ENCODE measurements at places on chromosomes 7 and 10.

DNA sequence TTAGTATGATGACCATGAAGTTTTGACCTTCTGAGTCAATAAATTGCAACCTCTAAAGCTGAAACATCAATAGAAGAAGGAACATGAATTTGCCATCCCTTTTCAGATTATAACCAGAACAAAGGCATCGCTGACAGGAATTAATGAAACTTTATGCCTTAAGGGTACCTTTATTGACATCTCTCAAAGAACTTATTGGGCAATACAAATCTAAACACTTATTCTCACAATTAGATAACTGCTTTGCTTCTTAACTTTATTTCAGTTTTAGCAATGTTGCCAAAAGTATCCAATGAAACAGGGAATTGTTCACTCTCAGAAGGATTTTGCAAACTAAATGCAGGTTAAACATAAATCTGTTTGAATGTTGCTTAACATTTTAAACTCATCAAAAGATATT is 116.0 kb downstream of the ELAPOR2 start:
- no peak for DNase-seq

GRCh38 chr7:53358269-53358668 is 322.8 kb downstream of the POM121L12 start:
- no peak for DNase-seq

DNA sequence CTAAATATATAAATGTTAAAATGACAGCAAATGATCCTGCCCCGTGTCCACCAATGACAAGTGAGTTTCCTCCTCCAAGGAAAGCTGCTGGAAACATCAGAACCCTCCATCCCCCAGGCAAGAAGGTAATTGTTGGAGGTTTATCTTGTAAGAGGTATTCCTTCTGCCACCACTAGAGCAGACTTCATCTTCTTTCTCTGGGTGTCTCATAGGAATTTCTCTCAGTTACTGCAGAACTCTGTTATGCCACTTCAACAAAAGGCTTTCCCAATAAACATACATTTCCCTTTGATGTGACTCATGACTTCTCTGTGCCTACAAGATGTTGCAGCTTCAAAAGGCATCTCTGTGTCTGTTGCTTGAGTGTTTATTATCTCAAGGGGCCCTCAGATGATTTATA is 279.1 kb downstream of the BMPER start:
- no peak for DNase-seq

GRCh38 chr10:123743441-123744223 is 77.5 kb downstream of the GPR26 start:
- no peak for DNase-seq

GRCh38 chr10:5720182-5720581 is 35.5 kb downstream of the TASOR2 start:
- no peak for DNase-seq

GRCh38 chr7:24898691-24899090 is 81.3 kb downstream of the OSBPL3 start:
- no peak for DNase-seq

- no peak for DNase-seq
Observed at GRCh38 chr7:122827763-122828162, 58.5 kb downstream of the CADPS2 start.

DNA sequence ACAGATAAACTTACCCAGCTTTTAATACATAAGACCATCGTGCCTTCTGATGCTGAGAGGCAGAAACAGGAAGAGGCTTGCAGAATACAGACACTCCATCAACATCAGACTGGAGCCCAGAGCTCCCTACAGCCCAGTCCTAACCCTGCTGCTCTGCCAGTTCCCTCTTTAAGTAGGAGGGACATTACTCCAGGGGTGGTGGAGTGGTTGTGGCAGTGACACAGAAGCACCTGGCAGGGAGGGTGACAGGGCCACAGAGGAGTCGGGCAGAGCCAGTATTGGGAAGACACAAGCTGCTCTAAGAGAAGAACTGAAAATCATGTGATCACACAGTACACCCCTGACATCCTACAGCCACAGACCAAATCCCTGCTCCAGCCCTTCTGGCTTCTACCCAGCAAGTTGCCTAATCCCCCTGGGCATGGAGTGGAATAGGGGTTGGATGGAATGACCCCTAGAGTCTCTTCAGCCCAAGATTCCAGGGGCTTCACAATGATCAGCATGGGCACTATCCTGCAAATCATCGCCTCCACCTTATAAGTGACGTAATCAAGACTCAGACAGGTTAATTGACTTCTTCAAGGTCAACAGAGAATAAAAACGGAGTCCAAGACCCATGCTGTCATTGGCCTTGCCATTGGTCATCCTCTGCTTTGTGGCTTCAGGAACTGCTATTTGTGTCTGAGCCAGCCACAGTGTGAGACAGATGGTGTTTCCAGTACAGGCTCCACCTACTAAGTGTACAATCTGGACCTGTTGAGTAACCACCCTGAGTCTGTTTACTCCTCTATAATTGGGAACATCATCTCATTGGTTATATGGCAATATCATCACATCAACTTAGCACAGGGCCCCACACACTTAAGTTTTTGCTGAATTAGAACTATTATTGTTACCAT is 61.1 kb upstream of the ZMIZ1 start:
- no peak for DNase-seq

- no peak for DNase-seq
Observed at GRCh38 chr10:3926258-3926657, 141.2 kb upstream of the KLF6 start.

- no peak for DNase-seq
Observed at GRCh38 chr7:36969376-36969775, 245.1 kb upstream of the AOAH start.

GRCh38 chr10:35959252-35959651 is 317.2 kb upstream of the FZD8 start:
- no peak for DNase-seq

DNA sequence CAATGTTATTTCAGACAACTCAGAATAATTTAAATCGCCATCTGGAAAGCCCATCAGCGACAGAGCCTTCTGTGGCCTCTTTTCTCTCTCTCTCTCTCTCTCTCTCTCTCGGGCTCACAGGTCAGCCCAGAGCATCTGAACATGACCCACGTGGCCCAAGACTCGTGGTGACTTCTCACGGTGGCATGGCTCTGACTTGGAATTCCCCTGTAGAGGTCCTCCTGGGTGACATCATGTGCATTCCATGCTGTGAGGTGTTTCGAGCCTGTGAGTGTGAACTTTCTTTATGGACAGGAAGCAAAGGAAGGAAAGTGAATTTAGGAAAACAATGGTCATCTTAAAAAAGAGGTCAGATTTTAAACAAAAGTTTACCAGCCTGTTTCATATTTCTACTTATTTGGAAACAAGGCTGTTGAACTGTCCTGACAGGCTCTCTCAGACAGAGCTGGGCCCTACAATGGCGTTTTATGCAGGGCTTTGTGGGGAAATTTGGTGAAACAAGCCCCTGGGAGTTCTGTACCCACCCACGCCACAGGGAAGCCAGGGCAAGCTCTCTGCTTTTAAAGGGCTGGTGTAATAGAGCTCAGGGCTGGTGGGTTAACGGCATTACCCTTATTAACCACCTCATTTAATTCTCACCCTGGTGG is 359.7 kb upstream of the ZNF32 start:
- no peak for DNase-seq

DNA sequence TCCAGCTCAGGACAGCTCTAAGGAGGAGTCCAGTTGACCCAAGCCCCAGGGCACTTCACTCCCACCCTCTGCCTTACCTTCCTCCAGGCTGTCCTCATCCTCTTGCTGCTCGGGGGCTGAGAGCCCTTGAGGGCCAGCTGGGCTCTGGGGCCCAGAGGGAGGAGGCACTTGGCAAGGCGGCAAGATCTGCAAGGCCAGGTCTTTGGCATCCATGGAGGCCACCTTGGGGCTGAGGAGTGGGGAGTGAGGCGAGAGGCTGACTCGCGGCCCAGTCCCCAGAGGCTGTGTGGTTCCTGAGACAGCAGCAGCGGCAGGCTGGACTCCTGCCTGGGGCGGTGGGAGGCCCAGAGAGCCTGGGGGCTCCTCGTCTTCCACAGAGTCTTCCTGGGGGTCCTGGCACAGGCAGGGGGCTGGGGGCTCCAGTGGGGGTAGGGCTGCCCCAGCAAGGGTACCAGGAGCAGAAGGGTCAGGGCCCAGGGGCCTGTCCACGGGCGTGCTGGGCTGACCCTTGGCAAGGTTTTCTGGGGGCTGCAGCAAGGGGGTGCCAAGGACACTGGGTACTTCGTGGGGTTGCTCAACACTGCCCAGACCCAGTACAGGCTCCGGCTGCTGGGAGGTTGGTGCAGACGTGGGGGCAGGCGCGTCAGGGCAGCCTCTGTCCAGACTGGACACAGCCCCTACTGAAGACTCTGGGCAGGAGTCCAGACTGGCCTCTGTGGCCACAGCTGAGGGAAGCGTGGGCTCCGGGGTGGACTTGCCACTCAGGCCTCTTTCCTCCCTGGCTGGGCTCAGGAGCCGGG is 6.5 kb downstream of the NACAD start:
- DNase-seq: no peak

DNA sequence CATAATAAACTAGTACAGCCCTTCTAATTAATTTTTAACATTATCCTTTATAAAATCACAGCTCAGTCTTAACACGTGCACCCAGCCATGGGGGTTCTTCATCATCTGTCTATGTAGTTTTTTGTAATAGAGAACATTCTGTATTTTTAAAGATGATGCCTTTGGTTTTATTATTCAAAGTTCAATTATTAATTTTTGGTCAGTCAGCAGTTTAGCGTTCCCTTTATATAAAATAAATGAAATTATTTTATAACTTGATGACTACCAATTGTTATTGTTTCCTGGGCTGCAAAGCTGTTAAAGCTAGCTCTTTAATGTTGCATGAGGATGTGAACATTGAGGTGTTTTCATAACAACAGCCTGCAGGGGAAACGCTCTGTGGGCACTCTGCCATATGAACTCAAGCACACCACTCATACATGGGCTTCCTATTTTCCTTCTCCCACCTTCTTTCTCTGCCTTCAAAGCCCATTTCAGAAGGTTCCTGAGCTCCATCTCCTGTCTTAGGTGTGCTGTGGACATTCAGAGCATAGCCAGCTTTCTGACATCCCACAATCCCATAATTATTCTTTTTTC is 172.0 kb upstream of the YAE1 start:
- DNase-seq: no peak

DNA sequence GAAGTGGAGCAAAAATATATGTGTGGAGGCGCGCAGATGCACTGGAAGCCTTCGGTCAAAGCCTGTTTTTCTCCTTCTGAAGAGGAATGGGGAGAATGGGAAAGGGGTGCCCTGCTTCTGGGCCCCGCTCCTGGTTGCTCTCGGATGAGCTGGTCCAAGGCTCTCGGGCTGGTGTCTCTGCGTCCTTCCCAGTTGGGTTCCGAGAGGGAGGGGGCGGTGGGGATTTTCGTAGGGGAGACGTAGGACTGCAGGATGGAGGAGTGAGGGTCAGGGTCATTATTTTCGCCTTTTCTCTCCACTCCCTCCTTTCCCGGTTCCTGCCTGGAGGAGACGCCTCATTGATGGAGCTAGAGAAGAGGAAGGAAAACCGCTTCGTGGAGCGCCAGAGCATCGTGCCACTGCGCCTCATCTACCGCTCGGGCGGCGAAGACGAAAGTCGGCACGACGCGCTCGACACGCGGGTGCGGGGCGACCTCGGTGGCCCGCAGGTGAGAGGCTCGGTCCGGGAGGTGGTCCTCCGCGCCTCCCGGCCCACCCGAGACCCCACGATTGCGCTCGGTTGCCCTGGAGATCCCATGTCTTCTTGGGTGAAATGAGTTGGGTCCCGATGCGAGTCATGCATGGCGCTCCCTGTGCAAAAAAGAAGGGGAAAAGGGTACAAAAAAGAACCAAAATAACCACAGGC is 790 bp downstream of the ADAM22 start:
- DNase-seq: no peak

- DNase-seq: no peak
Observed at GRCh38 chr10:124222318-124222987, 129.1 kb upstream of the CHST15 start.

DNA sequence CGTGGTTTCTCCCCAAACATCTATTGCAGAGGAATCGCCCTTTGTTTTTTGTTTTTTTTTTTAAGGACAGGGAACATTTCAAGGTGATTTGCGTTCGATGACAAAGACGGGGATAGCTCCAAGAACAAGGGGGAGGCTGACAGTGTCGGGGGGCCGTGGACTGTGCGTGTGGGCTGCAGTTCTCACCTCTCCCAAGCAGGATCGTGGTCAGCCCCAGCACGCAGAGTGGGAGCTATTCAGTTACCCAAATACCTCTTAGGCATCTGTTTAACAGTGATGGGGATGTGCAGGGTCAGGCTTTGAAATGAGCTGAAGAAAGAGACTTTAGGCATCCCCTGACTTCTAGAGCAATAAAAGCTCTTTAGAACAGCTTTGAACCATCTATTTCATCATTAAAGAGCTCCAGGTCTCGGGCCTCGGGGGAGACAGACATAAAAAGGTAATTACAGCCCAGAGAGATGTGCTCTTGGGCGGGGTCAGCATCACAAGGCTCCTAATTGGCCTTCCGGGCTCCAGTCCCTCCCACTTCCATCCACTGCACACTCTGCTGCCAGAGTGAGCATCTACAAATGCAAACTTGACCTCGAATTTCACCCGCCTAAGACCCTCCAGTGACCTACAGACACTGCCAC is 97.3 kb downstream of the MYL10 start:
- DNase-seq: no peak

DNA sequence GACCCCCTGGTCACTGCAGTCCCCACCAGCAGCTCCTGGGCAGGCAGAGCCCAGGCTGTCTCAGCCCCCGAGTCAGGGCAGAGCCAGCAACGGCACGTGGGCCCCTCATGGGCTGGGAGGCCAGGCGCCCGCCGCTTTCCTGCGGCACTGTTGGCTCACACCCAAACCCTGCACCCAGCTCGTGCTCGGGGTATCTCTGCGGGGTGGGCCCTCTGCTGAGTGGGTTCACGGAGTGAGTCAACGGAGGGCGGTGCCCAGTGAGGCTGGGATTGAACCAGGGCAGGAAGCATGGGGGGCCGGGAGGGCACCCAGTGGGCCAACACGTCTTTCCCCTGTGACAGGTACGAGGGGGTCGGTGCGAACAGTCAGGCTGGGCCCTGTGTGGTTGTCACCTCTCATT is 28.9 kb downstream of the ADAP1 start:
- no peak for DNase-seq

DNA sequence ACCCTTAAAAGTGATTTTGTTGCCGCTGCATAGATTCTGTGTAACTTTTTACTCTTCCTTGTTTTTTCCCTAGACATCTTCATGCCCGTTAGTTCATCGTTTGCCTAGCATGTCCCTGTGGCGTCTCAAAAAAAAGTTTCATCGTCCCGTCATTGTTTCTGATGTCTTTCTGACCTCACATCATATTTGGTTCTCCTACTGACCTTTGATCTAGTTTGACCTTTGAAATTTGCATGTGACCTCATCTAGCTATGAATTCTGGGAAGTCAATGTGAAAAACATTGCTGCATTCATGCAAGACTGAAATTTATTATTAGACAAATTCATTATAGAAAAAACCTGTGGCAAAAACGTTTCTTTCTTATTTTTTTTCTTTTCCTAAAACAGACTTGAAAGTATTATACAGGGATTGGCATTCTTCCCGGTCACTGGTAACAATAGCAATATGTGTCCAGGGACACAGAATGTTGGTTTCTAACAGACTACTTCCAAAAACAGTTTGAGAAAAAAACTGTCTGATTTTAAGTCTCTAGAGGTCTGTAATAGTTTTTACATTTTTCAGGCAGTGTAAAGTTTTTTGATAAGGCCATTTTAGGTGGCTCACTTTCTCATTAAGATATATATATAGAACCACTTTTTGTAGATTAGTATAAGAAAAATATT is 280.9 kb downstream of the USP6NL start:
- no peak for DNase-seq
